ENCODE measurements at places on chromosomes 1 and 21. TPM values are rescaled to one million over a fixed set of nuclear protein-coding genes. Genes with fewer than 3 reads are reported as not detected.

ECM1 gene
- 87.6 TPM for polyA plus RNA-seq

DIO1 gene
- polyA plus RNA-seq, result not detected

PODN gene
- not detected for polyA plus RNA-seq

SHE gene
- polyA plus RNA-seq, result not detected

C1orf216 gene
- 6.9 TPM for polyA plus RNA-seq

FMOD gene
- 0.35 TPM for polyA plus RNA-seq

DENND2D gene
- polyA plus RNA-seq, result 9.7 TPM

LEPROT gene
- 20.4 TPM for polyA plus RNA-seq
